ENCODE measurements at places on chromosomes 1 and 21.

- no peak for DNase-seq
Measured at GRCh38 chr1:111921948-111922347, 67.5 kb downstream of the KCND3 start.

DNA sequence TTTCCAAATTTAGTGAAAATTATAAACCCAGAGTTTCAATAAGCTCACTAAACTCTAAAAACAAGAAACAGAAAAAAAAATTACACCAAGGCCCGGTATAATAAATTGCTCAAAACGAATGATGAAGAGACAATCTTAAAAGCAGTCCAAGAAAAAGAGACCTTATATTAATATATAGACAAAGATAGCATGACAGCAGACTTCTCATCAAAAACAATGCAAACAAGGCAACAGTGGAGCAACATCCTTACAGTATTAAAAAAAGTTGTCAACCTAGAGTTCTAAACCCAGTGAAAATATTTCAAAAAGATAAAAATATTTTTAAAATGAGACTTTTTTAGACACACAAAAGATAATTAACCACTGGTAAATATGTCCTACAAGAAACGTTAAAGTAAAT, 46.7 kb downstream of the KIFAP3 start:
- DNase-seq: no peak

- no peak for DNase-seq
Measured at GRCh38 chr1:112537456-112537855, 28.7 kb downstream of the WNT2B start.

DNA sequence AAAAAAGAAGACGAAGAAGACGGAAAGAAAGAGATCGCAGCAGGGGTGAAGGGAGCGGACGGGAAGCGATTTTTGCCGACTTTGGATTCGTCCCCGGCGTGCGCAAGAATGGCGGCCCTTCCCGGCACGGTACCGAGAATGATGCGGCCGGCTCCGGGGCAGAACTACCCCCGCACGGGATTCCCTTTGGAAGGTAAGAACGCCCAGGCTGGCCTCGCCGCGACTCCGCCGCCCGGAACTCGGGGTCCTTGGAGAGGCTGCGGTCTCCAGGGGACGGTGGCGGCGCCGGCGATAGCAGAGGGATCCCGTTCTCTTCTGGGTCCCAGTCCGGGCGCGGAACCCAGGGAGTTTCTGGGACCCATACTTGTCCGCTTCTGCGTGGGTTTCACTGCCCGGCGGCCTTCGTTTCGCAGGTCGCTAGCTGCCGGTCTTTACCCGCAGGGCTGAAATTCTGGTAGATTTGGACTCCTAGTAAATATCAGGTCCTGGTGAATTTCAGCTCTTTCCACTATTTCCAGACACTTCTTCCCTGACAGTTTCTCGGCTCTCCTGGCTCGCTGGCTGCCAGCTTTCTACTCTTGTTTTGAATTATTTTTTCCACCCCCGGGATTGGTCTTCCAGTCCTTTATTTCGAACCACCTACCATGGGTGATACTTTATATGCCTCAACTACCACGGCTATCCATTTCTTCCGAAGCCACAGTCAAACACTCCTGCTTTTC, 1.0 kb downstream of the PAX7 start:
- DNase-seq: no peak

- no peak for DNase-seq
Measured at GRCh38 chr1:158371188-158371953, 17.7 kb downstream of the CD1E start.

DNA sequence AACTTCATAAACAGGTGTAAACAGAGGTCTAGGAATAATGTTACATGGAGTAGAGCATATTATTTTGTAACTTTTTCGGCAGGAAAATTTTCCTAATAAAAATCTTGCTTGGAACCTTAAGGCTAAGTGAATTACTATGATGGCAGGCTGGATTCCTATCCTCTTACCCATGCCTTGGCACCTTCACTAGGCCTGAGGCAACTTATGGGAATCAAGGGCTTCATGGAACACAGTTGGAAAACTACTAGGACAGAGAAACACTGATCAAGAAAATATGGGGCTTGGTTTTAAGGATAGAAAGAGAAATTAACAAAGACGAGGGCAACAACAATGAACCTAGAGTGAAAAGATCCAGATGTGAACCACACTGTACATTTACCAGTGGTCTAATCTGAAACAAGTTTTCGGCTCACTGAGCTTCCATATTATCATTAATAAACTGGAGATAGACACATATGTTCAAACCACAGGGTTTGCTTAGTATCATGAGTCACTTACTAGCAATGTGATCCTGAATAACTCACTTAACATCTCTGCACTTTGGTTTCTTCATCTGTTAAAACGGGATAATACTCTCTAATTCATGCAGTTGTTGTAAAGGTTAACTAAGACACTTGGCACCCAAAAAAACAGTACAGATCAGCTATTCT, 68.5 kb downstream of the GPATCH2 start:
- no peak for DNase-seq

DNA sequence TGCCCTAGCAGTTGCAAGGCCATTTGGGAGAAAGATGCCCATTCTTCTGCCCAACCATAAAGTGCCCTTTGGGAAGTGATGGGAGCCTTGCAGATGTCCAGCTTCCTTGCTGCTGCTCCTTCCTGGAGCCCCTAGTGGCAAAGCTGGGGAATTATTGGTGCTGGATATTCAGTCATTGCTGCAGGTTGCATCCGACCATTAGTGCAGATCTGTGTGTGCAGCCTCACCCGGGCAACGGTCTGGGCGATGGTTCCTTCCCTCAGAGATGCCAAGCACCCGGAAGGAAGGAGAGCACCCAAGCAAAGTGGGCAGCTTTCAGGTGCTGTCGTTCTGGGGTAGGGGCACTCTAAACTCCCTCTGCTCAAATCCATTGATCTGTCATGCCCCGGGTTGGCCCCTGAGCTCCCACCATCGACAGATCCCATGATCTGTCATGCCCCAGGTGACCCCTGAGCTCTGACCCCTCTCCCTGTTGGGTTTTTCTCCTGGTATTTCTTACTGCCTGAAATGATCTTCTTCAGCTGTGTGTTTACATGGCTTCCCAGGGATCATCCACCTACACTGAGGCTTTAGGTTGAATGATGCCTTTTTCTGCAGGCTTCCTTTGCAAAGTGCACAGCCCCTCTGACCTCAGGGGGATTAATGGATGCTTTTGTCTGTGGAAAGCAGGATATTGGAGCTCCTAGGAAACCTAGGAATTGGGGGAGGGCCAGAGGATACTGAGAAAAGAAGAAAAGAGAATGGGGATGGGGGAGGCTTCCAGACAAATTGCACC, 467.5 kb downstream of the PTPRU start:
- DNase-seq: no peak

DNA sequence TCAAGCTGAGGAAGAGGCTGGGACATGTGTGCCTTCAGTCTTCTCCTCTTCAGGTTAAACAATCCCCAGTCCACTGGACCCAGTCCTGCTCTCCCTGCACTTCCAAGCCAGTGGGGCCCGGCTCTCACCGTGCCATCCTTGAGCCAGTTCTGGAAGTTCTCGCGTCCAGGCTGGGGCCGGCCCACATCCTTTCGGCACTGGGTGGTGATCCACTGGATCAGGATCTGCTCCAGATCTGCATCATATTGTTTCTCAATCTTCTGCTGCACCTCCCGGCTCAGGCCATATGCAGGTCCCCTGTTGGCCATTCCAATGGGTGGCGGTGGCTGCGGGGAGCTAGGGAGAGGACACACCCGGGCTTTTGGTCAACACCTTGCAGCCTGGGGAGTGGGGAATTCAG, 5.1 kb downstream of the TAGLN2 start:
- DNase-seq: no peak
